ENCODE measurements at places on chromosomes 1 and 21.

DNA sequence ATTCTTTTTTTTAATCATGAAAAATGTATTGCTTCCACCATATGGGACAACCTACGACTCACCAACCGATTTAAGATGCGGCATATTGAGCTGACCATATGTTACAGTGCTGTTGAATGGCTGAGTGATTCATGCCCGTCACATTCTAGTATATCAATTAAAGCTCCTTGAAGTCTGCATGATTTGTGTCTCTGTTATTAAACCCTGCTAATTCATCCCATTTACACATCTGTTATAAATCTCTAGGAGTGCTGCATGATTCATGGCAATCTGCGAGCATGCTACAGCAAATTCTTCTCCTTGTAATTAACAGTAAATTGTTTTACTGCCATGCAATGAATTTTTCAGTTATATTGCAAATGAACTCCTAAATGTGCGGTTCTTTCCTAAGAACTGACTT lies 239.8 kb downstream of the USH2A start:
- no peak for DNase-seq

DNA sequence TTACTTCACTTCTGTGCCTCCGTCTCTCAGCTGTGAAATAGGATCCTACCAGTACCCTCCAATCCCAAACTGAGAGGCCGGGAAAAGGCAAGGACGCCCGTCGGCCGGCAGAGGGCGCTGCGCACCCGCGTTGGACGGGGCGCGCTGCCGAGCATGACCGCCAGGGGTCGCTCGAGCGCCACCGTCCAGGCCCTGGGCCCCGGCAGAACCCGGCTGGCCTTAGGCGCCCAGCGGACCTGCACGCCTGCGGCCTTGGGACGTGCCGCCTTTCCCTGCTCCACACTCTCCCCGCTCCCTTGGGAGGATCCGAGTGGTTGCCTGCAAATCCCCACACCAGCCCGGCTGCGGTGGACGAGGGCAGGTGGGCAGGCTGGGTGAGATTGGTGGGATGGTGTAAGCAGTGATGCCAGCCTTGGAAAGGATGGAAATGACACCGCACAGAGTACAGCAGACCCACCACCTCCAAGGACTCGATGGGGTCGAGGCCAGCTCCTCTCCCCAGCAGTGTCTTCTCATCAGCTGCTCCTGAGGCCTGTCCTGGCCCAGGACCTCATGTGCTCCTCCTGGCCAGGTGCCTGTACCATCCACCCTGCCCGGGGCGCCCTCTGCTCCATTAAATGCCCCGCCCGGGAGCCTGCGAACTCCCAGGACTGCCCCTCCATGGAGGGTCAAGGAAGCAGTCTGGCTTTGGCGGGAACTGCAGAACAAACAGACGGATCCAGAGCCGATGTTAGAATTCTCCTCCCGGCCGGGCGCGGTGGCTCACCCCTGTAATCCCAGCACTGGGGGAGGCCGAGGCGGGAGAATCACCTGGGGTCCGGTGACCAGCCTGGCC lies 47.4 kb upstream of the LBR start:
- peak; percentile 48 for DNase-seq

DNA sequence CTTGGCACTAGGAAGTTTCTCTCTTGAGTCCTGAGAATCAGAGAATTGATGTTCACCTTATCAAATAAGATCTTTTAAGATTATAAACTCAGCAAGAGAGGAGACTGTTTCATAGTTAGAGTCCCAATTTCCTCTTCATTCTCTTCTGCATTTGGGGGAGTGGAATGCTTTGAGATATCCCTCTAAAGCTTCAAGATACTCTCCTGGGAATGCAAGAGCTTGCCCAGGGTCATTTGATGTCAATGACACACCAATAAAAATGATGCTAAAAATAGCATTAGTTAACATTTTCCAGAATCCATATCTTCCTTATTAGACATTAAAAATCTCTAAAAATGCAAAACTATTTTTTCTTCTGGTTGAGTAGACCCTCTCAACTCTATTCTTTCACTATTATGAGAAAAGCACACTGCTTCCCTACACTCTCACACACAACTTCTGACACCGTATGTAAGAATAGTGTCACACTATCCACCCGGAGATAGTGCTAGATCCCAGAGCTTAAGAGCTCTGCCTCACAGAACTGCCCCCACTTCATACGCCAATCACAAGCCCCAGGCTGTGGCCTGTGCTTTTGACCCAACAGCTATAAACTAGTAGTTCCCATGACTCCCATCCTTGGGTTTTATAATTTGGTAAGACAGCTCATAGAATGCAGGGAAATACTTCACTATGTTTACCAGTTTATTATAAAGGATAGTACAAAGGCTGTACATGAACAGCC lies 399.9 kb upstream of the RUNX1 start:
- no peak for DNase-seq

DNA sequence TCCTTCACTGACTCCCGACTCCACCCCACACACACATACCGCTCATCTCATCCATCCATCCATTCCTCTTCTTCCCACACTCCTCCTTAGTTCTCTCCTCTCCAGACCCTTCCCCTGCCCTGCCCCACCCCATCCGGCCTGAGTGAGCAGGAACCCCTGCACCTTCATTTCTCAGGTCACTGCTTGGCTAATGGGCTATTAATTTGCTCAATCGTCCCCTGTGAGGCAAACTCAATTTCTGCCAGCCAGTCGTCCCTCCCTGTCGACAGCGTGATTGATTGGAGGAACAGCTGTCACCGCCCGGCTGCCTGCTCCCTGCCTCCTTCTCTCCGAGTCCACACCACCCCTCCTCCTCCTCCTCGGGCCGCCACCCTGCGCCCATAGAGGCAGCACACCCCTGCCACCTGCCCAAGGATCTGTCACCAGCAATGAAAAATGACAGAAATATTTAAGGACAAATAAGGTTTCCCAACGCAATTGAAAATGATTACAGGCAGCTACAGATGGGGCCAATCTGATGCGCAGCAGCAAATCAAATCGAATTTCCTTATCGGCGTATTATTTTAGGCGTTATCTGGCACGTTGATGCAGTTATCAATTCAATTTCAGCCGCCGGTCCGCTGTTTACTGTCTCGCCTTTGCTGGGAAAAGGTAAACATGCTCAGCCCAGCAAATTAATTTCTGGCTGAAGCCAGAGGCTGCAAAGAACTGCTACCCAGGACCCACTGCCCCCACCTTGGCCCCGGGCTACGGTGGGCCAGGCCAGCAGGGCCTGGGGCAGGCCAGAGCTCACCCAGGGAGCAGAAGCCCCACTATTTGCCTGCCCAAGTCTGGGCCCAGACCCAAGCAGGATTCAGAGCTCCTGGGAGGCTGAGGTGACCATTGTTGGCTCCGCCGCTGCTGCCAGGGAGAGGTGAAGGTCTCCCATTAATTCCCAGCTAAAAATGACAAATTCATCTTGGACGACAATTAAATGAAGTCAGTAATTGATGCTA lies 71.3 kb downstream of the TMEM53 start:
- no peak for DNase-seq

DNA sequence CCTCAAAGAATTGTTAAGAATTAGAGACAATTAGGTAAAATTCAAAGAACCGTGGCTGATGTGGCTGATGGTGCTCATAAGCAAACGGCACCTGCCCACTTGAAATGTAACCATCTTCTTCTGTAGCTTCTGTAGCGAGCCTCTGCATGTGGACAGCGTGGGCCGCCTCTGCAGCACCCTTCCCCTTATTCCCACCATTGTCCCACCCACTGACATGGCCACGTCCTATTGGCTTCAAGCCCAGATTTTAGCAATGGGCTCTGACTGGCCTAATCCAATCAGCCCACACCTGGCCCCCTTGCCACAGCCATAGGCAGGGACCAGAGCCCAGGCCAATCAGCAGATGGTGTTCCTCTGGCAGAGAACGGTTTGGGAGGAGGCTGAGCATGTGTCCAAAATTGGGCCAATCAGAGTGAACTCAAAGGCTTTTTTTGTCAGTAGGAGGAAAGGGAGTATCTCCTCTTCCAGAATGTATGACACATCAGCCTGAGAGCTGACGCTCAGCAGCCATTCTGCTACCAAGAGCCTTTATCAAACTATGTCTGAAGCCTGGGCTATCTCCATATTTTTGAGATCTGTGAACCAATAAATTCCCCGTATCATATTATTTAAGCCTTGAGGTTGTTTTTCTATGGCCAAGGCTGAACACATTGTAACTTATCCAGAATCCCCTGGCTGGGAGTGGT lies 518.5 kb downstream of the SMYD3 start:
- DNase-seq = no peak

- no peak for DNase-seq
Observed at GRCh38 chr21:33368124-33368523, 35.1 kb upstream of the IFNGR2 start.

GRCh38 chr1:231611851-231612250 lies 14.7 kb upstream of the DISC1 start:
- no peak for DNase-seq

GRCh38 chr1:172278478-172278877 lies 142.0 kb upstream of the C1orf105 start:
- DNase-seq = no peak

DNA sequence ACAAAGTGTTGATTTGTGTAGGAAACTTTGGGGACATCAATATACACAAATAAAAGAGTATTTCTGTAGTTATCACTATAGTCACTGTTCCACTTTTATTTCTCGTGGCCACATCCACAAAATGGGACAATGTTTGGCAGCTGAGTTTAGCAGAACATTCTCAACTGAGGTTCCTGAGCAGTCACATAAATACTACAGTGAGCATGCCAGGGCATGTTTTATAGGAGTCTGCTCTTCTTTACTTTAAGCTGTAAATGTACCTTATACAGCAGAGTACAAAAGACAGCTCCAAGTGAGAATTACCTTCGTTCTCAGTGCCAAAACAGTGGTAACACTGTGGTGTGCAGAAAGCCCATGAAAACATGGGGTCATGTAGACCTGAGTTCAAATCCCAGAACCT lies 5.0 kb downstream of the BTG3 start:
- no peak for DNase-seq

GRCh38 chr1:77927414-77927813 lies 39.0 kb downstream of the NEXN start:
- no peak for DNase-seq

DNA sequence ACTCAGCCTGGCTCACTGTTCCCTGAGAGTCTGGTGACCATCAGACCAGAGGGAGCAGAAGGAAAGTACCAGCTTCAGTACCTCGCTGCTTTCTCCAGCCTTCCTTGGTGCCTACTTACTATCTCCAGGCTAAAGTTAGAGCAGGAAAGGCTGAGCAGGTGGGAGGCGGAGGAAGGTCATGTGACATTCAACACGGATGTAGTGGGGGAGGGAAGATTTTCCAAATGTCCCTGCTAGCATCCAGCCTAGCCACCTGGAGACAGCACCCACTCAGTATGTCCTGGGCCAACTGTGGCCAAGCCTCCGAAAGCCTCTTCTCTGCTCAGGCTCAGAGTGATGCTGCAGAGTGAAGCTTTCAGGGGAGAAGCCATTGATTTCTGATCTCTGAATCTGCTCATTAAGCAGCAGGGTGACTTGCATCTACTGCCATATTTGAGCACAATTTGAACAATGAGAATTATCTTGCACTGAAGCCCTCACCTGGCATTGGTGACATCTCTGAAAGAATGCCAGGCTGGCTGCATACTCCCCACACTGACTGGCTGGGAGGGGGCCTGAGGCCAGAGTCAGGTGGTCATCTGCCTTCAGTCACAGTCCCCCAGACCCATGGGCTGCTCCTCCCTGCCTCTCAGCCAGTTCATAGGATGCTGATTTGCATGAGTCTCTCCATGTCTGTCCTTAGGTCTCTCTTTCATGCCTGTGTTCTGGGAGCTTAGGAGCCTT lies 86.2 kb downstream of the KCND3 start:
- no peak for DNase-seq

- DNase-seq = peak; percentile 46
Observed at GRCh38 chr1:5991381-5992025, 722 bp downstream of the NPHP4 start.

- no peak for DNase-seq
Observed at GRCh38 chr1:56566061-56566744, 13.2 kb downstream of the PLPP3 start.

DNA sequence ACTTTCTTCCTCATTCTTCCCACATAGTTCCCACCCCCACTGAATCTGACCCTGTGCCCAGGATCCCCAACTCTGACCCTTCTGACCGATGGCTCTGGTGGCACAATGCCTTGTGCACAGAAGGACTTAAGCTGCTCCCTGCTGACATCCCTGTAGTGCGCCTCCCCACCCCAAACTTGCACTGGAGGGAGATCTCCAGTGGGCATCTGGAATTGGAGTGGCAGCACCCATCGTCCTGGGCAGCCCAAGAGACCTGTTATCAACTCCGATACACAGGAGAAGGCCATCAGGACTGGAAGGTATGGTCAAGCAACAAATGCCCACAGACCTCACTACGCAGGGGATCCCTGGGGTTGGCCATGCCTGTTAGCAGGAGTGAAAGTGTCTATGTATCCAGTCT lies 9.0 kb downstream of the MPL start:
- DNase-seq = no peak

DNA sequence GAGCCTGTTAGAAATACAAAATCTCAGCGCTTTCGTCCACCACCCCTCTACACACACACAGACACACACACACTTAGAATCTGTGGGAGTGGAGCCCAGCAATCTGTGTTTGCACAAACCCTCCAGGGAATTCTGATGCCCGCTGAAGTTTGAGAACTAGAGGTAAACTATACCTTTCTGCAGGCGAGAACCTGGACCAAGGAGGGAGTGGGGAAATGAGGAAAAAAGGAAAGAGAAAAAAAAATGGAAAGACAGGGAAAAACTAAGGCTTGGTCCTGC lies 468 bp upstream of the NIBAN1 start:
- DNase-seq = no peak

DNA sequence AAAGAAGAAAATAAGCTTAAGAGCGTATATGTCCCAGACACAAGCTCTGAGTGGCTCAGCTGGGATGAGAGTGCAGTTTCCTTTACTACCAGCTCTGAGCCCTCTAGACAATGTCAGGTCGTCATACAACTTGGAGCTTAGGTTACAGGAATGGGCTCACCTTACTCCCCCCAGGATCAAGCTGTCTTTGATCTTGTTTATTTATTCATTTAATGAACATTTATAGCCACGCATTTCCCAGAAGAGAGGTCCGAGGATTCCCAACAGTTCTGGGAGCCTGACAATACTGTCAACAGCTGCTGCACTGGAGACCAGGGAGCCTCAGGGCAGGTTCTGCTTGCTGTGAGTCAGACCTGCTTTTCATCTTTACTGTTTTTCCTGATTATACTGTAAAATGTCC lies 378.9 kb downstream of the PLPP3 start:
- no peak for DNase-seq

All from activated naive CD4-positive, alpha-beta T cell treated with anti-CD3 and anti-CD28 coated beads, Interleukin-2, amount 50 U/mL, for 16 hours (primary cell).